ENCODE measurements at places on chromosomes 7 and 10.
A peak's percentile ranks its signal among the peaks of the same experiment; 100 is the strongest.

- DNase-seq: no peak
Measured at GRCh38 chr10:17831896-17832295, 22.7 kb downstream of the MRC1 start.

DNA sequence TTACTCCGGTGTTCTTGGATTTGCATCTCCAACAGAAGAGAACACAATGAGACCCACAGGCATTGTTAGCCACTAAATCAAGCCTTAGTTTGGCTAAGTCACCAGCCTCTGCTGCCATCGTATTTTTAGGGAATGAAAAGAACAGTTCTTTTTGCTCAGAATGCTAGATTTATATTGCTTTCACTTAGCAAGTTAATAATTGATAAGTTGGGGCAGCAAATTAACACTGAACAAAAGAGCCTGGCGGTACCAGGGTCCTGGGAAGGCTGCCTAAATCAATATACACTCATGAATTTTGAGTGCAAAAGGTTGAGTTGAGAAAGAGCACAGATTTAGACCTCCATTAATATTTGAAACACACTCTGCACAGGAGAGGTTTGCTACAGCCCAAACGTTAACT is 767.7 kb downstream of the TYW1 start:
- no peak for DNase-seq

- no peak for DNase-seq
Measured at GRCh38 chr10:21707498-21707897, 173.5 kb downstream of the MLLT10 start.

- DNase-seq: no peak
Measured at GRCh38 chr7:42552227-42552626, 315.2 kb upstream of the GLI3 start.

DNA sequence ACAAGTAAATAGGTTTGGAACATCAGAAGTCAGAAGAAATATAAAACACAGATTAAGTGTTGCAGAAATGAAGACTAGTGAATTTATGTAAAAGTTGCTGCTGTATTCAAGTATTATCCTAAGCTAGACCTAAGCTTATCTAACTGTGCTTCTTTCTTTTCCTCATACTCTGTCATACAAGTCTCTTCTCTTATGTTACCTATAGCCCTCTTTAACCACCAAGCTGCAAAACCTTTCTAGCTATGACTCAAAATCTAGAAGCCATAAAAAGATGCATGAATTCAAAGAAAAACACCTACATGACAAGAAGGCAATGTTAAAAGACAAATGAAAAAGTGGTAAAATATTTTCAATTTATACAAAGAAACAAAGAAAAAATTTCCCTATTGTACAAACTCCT is 23.0 kb downstream of the DENND11 start:
- no peak for DNase-seq

DNA sequence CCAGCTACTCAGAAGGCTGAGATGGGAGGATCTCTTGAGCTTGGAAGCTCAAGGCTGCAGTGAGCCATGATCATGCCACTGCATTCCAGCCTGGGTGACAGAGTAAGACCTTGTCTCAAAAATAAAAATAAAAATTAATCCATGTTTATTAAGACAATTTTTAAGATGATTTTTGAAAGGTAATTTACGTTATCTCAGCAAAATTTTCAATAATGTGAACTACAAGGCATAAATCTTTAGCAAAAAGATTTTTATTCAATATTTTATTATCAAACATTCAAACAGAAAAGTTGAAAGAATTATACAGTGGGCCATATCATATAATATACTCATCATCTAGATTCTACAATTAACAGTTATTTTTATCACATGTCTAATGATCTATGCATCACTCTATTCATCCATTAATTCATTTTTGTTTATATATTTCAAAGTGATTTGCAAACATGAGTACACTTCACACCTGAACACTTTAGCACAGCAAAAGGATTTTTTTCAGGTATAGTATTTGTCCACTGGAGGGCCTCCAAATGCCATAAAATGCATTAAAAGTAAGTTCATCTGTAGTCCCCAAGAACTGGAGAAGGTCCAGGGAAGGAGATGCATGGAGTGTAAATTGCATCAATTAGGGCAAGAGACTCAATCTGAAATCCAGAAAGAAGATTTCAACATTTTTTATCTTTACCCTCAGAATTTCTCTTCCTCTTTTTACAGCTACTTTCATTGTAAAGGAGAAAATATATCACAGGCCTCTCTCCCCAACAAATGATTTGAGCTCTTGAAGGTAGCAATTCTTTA is 38.6 kb upstream of the RSBN1L start:
- peak; percentile 33 for DNase-seq

GRCh38 chr7:134710854-134711624 is 64.4 kb downstream of the BPGM start:
- no peak for DNase-seq

DNA sequence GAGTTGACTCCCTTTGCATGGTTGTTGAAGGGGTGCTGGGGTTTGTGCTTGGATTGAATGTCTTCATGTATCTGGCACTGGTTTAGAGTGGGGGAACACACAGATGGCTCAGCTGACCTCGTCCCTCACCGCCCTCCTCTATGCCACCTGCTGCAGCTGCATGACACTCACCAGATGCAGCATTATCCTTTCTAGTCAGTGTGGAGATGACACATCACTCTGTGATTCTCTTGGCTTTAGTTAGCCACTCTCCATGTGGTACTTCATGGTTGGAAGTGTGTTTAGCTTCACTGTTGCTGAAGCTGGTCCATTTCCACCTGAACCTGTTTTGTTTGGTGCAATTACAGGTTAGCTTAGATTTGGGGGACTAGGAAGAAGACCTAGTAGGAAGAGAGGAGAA is 56.3 kb upstream of the BMPER start:
- no peak for DNase-seq

DNA sequence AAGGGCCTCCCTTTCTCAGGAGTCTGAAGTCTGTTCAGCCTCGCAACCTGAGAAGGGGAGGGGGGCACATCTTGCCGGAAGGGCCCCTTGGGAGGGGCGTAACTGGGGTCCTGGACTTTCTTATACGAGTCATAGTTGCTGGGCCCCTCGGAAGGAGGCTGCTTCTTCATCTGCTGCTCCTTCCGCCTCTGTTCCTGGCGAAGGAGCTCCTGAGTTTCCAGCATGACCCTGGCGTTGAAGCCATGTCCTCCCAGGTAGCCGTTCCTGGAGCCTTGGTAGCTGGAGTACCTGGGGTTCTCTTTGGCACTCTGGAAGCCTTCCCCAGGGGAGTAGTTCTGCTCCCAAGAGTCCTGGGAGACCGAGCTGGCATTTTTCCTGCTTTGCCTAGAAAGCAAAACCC is 703.9 kb downstream of the PARD3 start:
- no peak for DNase-seq

DNA sequence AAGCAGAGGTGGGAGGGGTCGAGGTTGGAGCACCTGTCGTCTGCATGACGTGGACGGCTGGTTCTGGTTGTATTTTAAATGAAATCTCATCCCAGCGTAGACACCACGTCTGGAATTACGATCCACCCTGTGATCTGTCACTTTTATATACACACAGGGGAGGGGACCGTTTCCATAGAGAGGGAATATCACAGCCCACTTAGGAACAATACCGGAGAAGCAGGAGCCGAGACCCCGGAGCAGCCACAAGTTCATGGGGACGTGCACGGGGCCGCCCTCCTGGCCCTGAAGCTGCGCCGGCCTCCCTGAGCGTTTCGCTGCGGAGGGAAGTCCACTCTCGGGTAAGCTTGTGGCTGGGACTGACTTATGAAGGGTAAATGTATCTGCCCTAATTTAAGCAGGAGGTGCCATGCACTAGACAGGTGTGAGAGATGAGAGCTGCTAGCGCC is at the start of gene UCN3:
Gene UCN3, plus strand, starts transcription at position 77 of the 449 bp plus-strand sequence. CDS start 8,755 bp downstream, outside the sequence.
- DNase-seq: no peak

GRCh38 chr10:120710076-120710475 is 141.1 kb upstream of the WDR11 start:
- no peak for DNase-seq

GRCh38 chr7:47714669-47715607 is 133.0 kb upstream of the TNS3 start:
- DNase-seq: no peak

DNA sequence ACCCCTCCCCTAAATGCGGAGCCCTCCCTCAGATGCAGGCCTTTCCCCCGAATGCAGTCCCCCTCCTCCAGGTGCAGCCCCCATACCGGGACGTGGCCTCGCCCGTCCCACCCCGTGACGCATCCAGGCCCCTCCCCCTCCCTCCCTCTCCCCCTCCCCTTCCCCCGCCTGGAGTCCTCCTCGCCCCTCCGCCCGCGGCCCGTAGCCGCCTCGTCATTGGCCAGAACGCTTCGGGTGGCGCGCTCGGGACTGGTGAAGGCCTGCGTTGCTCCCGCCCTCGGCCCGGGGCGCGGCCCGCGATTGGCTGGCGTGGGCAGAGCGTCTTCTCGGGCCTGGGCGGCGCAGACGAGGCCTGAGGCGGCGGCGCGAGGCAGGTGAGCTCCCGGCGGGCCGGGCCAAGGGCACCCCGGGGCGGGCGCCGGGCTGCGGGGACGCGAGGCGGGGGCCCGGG is 16.0 kb upstream of the SUN1 start:
- peak; percentile 98 for DNase-seq

- no peak for DNase-seq
Measured at GRCh38 chr7:139509535-139509934, 13.9 kb upstream of the CLEC2L start.

GRCh38 chr10:105707603-105708002 is 1066.5 kb downstream of the SORCS3 start:
- no peak for DNase-seq

DNA sequence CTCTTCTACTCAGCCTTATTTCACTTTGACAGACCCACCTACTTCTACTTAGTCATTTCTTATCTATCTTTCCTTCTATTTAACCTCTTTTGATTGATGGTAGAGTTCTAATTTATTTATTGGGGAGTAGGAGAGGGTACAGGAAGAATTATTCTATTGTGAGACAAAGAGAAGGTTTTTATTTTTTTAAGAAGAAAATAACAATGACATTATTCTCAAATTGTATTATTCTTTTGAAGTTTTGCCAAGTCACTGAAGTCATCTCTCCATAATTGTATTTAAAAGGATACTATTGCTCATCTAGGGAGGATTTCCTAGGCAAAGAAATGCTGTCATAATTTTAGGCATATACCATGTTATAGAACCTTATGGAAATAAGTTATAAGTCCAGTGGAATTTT is 52.7 kb downstream of the ITGB8 start:
- no peak for DNase-seq

- no peak for DNase-seq
Measured at GRCh38 chr7:127908430-127909258, 122.6 kb downstream of the LRRC4 start.

DNA sequence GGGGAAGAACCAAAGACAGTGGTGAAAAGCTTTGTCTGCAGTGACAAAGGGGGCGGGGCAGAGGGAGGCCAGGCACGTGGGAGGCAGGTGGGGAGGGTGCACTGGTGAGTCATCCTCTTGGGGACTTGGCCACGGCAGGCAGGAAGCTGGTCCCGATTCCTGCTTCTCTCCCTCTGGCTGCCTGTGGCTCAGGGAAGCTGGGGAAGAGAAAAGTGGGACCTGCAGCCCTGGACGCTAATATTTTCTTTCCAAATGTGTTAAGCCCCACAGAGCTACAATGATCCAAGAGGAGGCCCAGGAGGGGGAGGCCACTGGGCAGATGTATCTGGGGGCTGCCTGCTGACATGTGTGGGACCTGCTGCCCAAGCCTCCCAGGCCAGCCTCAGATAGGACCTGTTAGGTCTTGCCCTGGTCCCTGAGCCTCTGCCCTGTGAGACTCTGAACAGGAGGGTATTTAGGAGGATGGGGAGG is 231.8 kb downstream of the KCNMA1 start:
- DNase-seq: no peak

GRCh38 chr7:55794527-55794926 is 68.0 kb downstream of the SEPTIN14 start:
- no peak for DNase-seq

DNA sequence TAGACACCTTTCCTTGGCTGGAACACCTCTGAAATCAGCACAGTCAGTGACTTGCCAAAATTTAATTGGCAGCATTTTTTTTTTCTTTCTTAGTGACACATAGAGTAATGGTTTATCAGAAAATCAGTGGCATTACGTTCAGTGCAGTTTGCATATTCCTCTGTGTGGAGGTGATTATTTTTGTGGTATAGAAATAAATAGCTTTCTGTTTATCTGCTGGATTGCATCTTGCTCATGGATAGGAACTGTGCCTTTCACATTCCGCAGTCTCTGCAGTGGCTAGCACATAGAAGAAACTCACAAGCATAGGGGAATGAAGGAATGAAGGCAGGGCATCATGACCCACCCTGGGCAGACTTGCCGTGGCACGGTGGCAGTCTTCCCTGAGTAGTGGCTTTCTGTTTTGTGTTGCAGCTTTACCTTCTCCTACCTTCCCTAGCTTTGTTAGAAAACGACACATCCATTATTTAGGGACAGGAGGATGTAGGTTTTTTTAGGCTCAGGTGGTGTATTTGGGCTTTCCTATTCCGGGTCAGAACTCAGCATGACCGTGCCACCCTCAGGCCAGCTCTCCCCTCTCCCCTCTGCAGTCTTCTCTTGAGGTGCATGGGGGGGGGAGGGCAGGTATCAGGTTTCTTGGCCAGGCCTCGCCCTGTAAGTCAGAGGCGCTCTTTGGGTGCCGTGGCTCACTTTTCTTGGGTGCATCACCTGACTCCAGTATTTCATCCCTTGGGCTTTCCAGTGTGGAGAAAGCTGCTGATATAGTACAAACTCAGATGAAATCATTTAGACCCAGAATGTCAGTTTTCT is 112.5 kb upstream of the GJD4 start:
- no peak for DNase-seq

GRCh38 chr7:601036-601594 is 81.5 kb upstream of the PDGFA start:
- no peak for DNase-seq

- no peak for DNase-seq
Measured at GRCh38 chr7:132655131-132655727, 79.0 kb upstream of the PLXNA4 start.

GRCh38 chr10:100790761-100791208 is 45.4 kb downstream of the PAX2 start:
- DNase-seq: no peak

GRCh38 chr10:129126982-129127381 is 340.1 kb upstream of the MGMT start:
- no peak for DNase-seq

- DNase-seq: no peak
Measured at GRCh38 chr10:99958302-99958701, 51.4 kb downstream of the DNMBP start.

- DNase-seq: no peak
Measured at GRCh38 chr10:58546137-58546536, 33.5 kb downstream of the BICC1 start.

- DNase-seq: no peak
Measured at GRCh38 chr7:80273327-80273726, 138.7 kb downstream of the GNAI1 start.

GRCh38 chr7:76209310-76209709 is 7.6 kb downstream of the SRRM3 start:
- DNase-seq: no peak
